ENCODE measurements at places on chromosomes 1 and 21.

GRCh38 chr1:88685259-88685620, 1.2 kb downstream of the PKN2 start:
- DNase-seq: peak; percentile 20

DNA sequence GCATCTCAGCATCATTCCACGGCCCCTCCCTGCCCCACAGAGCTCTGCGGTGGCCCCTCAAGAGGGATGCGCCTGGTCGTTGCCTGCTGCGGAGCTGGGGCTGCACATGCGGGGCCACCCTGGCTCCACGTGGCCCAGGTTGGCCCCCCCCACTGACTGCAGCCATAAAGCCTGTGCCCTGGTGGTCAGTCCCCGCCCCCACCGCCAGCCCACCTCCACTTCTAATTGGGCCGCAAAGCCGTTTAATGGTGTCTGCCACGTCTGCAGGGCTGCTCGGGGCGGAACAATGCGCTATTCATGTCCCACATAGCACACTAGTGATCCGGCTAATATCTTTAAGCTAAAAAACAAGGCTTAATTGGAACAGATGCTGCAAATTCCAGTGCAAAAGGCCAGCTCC, 33.5 kb upstream of the ACTRT2 start:
- no peak for DNase-seq

GRCh38 chr1:81155131-81155530, 645.6 kb upstream of the ADGRL2 start:
- DNase-seq: no peak

- DNase-seq: peak; percentile 95
Observed at GRCh38 chr21:42187976-42188653, 30.8 kb upstream of the ABCG1 start.

- DNase-seq: no peak
Observed at GRCh38 chr1:41633764-41634163, 149.3 kb upstream of the EDN2 start.

- no peak for DNase-seq
Observed at GRCh38 chr1:175927944-175928343, 184.5 kb upstream of the TNR start.

DNA sequence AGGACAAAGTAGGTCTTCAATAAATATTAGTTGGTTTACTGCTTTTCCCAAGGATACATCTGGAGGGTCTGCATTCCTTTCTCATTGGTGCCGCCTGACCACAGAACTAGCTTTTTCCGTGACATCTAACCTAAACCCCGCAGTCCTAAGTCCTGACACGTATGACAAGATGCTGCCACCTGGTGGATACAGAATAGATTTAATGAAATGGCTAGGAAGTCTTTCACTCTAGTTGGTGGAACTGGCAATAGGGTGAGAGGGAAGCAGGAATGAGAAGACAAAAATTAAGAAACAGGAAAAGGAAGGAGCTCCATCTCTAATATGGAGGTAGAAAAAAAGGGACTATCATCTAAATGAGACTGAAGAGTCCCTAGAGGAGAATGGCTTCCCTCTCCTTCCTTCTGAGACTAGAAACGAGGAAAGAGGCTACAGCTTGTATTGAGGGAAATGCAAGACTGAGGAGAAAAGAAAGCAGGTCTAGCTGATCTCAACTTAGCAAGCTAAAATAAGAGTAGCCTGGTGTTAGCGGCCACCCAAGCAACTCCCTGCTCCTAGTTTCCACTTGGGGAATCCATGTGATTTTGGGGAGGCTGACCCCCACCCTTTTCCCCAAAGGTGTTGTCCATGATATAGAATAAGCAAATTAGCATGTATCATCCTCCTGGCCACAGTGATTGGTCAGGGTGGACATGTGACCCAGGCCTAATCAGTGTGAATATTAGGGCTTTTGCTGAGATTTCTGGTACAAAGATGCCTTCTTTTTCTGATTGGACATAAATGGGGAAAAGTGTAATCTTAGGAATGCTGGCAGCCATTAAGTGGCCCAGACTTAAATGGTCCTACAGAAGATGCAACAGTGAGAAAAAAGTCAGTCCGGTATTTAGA, 5.9 kb downstream of the RFX5 start:
- DNase-seq: peak; percentile 78

DNA sequence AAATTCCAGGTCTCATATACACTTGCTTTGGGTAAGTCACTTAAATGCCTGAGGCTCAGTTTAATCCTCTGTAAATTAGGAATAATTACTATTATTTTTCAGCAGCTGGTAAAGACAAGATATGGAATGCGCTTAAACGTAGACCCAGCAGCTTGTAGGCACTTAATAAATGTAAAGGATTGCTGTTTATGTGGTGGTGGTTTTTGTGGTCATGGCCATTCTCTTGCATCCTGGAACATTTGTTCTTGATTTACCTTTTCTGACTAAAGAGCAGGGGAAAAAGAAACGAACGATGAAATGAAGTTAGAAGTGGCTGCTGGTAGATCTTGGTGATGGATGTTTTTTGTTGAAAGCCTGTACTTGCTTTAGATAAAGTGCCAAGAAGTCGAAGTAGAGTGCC, 195.0 kb upstream of the FOXD3 start:
- no peak for DNase-seq

DNA sequence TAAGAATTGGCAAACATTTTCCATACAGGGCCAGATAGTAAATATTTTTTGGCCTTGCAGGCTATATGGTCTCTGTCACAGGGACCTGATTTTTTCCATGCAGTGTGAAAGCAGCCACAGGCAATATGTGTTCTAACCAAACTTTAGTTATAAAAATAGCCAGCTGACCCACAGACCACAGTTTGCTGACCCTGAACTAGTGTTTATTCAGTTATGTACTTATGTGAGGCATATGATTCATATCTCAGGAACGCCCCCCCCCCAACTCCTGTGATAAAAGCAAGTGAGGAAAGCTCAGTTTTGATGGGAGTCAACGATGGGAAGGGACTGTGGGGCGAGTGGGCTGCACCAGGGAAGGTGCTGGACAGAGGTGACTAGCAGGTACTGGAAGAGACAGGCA, 80.1 kb downstream of the HMGB4 start:
- no peak for DNase-seq

GRCh38 chr1:3068564-3069431, at the start of gene PRDM16:
PRDM16 (plus strand) TSS chr1:3069203; CDS start chr1:3069260, 57 bp downstream.
- DNase-seq: peak; percentile 26

DNA sequence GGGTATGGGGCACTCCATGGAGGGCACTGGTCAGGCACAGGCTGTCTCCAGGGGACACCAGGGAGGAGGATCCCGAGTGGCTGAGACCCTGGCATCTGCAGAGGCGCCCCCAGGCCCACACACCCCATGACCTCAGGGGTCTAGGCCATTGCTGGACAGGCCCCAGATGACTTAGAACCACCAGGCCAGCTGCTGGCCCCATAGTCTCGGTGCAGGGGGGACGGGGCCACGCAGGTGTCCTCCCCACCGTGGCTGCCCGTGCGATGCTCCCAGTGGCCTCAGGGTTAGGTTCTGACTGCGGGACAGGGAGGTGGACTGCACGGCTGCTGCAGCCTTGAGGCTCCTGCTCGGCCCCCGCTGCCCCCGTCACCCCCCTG, 44.0 kb downstream of the MORN1 start:
- no peak for DNase-seq

DNA sequence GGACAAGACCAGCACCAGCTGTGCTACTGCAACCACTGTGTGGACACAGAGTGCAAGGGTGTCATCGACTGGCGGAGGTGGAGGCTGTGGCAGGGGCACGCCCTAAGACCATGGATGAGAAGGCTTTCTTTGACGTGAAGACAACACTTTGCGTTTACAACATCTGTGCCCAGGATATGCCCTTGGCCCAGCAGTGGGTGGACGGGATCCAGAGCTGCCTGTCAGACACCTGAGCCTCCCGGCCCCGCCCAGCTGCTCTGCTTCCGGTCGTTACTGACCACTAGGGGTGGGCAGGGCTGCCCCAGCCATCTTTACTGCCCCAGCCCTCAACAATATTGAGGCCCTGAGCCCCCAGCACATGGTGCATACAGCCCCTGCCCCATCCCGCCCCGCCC, 21.4 kb upstream of the NPPB start:
- no peak for DNase-seq

GRCh38 chr21:44626262-44626661, 631 bp upstream of the KRTAP10-9 start:
- no peak for DNase-seq

- DNase-seq: no peak
Observed at GRCh38 chr1:187840557-187840956, 1011.8 kb downstream of the PLA2G4A start.

GRCh38 chr1:88434836-88435235, 249.2 kb upstream of the PKN2 start:
- no peak for DNase-seq

- peak; percentile 78 for DNase-seq
Observed at GRCh38 chr1:9654834-9655723, 3.5 kb downstream of the PIK3CD start.

- DNase-seq: no peak
Observed at GRCh38 chr1:71666609-71667008, 585.8 kb upstream of the ZRANB2 start.

GRCh38 chr1:63847308-63847910, 73.6 kb downstream of the ROR1 start:
- DNase-seq: no peak

GRCh38 chr21:29075706-29076466, 2.4 kb upstream of the CCT8 start:
- no peak for DNase-seq

- DNase-seq: no peak
Observed at GRCh38 chr1:2179283-2180013, 15.1 kb downstream of the FAAP20 start.

- DNase-seq: no peak
Observed at GRCh38 chr1:80050523-80050922, 1044.0 kb upstream of the ADGRL4 start.

GRCh38 chr1:155079210-155079486, 511 bp downstream of the EFNA3 start:
- no peak for DNase-seq

DNA sequence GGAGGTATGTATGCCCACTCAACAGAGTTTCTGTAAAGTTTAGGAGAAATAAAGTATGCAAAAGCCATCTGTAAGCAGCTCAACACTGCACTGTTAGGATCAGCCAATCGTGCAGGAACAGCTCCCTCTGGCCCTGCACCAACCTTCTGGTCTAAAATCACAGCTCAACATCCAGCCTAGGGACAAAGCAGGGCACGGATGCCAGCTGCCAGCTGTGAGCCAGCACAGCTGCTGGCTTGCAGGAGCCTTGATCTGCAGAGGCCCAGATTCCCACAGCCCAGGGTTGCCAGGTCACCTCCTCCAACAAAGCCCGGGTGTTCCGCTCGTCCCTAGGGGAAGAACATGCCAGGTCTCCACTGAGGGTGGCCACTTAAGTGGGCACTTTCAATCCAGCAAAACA, 8.6 kb downstream of the ACOT7 start:
- DNase-seq: no peak

DNA sequence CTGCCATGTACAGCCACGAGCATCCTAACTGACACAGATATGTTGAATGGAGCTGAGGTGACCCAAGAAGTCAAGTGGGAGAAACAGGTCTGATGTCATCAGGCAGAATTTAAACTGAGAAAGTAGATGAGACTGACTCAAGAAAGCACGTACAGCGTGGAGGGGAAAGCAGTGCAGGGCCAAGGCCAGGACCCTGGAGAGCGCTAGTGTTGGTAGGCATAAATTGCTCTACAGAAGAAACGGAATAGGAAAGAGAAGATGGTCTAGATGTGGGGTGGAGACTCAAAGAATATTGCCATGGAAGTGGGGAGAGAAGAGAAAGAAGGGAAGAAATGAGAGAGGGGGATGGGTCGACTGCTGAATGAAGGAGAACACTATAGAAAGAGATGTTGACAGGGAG, 45.3 kb upstream of the GJB5 start:
- no peak for DNase-seq

GRCh38 chr1:183912265-183912886, 107.5 kb downstream of the RGL1 start:
- DNase-seq: peak; percentile 18

- DNase-seq: no peak
Observed at GRCh38 chr1:174800216-174800851, 199.4 kb upstream of the CACYBP start.

GRCh38 chr1:38059635-38060250, 13.2 kb upstream of the POU3F1 start:
- DNase-seq: no peak

- DNase-seq: no peak
Observed at GRCh38 chr21:44347911-44348451, 5.4 kb upstream of the TRPM2 start.

GRCh38 chr21:33894736-33895288, 20.8 kb downstream of the ATP5PO start:
- peak; percentile 60 for DNase-seq

DNA sequence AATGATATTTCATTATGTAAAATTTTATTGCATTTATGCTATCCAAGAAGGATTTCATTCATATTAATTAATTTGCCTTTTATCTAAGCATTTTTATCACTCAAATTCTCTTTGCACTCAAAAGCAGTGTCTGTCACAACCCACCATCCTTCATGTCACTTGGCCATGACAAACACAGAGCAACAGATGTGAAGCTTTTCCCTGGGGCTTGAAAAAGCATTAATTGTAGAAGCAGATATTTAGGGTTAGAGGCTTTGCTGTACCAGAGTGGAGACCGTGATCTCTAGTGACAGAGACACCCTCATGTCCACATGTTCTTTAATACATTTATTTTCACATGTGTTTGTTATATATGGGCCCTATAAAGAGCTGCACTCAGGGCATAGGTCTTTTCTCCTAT, 230.5 kb downstream of the SPATA17 start:
- no peak for DNase-seq

DNA sequence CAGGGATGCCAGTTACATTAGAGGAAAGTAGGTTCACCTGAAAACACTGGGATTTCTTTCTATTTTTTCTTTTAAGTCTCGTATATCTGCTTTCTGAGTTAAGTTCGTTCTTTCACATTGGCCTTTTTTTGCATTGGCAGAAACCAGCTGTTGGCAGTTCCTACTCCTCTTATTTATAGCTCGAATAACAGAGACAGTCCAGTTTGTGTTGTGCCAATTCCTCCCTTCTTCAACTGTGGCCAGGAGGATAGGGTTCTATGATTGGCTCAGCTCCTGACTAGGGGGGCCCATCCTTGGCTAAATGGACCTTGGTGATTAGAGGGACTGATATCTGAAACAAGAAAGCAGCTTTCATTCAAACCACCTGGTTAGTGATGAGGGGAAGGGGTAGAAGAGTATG, 115.8 kb downstream of the RPS6KC1 start:
- no peak for DNase-seq

DNA sequence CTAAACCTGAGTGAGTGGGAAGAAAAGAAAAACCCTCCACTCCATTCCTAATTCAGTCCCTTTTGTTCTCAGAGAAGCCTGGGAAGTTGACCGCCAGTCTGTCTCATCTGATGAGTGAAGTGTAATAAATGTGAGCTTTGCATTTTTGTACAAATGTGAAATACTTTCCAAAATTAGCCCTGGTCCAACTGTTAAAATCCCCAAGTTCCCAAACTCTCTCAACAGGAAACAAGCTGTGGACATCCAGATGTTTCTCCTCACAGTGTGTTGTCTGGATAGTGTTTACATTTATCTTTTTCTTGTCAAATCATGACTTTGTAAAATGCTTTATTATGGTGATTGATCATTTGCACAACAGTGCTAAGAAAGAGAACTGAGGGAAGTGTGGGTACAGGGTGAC, 145.1 kb downstream of the TM2D1 start:
- no peak for DNase-seq

All from activated CD4-positive, alpha-beta T cell treated with anti-CD3 and anti-CD28 coated beads, Interleukin-2, amount 50 U/mL, for 16 hours (primary cell).